Right ventricle myocardium inferior (tissue), 1 donor: ENCODE measurements at places on chromosomes 2 and 18. TPM values are rescaled to one million over a fixed set of nuclear protein-coding genes. Genes with fewer than 3 reads are reported as not detected.

CCBE1 gene
- 3.6 TPM for total RNA-seq

FECH gene
- 35.2 TPM for total RNA-seq

NDUFAF7 gene
- 22.8 TPM for total RNA-seq

DNA sequence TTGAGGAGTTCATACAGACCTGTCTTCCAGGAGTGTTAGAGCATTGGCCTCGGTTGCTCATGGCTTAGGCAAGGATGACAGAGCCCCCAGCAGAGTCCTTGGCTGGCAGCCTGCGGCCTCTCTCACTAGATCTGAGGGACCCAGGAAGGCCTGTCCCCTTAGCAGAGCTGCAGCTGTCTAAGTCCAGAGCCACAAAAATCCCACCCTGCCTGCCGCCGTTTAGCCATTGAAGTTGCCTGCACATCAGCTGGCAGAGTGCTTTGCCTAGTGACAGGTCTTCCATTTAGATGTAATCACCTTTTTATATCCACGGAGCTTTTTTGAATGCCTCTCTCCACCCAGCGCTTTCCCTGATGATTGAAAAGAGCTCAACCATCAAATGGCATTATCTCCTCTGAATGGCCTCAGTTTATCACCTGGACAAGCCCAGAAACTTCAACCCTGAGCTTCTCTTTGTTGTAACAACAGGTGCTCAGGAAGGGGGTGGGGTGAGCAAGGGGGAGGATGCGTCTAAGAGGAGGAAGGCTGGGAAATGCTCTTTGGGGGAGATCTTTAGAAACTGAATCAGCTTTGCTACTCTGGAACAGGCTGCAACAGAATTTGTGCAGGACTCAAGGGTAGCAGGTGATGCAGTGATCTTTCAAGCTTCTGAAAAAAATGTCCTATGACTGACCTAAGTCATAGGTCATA lies 71.9 kb downstream of the TNP1 start:
- DNase-seq: no peak

- no peak for DNase-seq
Observed at GRCh38 chr2:113755835-113756354, 547 bp downstream of the SLC35F5 start.

DNA sequence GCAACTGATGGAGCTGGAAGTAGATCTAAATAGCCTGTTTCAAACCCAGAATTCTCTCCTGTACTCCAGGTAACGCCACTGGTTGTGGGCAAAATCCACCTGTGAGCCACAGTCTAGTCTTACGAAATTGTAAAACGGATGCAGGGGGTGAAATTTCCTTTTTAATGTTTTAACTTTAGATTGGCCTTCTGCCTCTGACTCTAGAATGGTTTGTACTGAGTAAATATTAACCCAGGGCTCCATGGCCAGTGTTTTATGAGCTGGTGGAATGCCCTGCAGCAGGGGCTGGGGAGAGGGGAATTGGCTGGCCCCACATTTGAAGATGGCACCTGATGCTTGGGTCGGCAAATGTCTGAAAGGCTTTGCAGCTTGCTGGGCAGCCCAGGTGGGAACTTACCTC lies 156.6 kb downstream of the MYCN start:
- DNase-seq: no peak

- DNase-seq: no peak
Observed at GRCh38 chr2:88656690-88657089, 29.4 kb upstream of the EIF2AK3 start.
